Suppressor macrophage (primary cell): ENCODE measurements at places on chromosomes 12 and 14.

GRCh38 chr12:111406474-111407376 is 1.0 kb downstream of the SH2B3 start:
- peak; percentile 90 for DNase-seq

DNA sequence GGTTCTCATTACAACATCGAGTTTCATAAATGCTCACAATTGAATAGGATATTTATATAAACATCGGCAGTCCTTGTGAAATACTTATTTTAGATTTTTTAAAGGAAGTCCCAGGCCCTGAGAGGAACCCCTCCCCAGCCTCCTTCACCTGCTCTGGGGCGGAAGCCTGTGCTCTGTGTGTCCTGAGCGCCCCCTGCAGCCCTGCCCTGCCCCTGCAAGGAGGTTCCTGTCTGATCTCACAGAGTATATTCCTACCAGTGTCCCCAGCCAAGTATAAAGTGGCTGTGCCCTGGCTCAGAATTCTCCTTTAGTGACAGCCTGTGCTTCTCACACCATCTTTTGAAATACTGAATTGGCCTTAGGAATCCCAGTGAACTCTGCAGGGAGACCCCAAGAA is 659.5 kb downstream of the TMEM121 start:
- peak; percentile 53 for DNase-seq

DNA sequence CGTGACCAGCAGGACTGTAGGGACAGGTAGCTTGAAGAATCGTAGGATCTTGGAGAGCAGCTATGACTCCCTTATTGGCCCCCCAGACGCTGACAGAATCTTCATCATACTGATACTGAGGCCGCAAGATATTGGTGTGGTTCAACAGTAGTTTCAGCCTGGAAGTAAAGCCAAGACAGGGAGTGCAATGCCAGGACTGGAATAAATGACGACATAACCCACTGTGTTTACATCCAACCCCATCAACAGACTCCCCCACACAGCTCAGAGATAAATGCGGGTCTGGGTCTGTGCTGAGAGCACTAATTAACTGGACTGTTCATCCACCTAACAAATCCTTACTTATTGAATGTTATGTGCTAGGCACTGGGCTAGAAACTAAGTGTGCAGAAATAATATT is 16.6 kb downstream of the NOXRED1 start:
- peak; percentile 25 for DNase-seq

DNA sequence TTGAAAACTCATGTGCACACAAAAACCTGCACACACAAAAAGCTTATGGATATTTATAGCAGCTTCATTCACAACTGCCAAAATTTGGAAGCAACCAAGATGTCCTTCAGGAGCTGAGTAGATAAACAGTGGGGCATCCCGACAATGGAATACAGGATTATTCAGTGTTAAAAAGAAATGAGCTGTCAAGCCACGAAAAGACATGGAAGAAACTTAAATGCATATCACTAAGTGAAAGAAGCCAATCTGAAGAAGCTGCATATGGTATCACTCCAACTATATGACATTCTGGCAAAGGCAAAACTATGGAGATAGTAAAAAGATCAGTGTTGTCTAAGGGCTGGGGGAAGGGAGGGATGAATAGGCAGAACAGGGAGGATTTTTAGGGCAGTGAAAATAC is 5.2 kb upstream of the TPCN1 start:
- no peak for DNase-seq

- DNase-seq, result no peak
Measured at GRCh38 chr12:64706306-64706705, 52.9 kb downstream of the GNS start.

DNA sequence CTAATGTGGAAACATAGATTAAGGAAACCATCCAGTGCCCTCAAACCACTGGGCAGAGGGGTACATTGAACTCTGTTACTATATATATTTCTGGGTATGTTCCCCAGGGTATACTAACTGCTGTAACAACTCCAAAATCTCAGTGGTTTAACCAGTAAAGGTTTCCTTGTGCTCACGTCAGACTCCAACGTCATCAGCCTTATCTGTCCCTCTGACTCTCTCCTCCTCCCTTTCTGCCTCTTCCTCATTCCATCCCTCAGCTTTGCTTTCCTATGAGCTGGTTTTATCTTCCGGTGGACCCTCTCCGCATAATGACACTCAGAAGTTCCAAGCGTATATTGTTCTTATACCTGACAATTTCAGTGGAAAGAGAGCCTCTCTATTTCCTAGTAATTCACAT is 21.2 kb upstream of the SMCO2 start:
- no peak for DNase-seq

DNA sequence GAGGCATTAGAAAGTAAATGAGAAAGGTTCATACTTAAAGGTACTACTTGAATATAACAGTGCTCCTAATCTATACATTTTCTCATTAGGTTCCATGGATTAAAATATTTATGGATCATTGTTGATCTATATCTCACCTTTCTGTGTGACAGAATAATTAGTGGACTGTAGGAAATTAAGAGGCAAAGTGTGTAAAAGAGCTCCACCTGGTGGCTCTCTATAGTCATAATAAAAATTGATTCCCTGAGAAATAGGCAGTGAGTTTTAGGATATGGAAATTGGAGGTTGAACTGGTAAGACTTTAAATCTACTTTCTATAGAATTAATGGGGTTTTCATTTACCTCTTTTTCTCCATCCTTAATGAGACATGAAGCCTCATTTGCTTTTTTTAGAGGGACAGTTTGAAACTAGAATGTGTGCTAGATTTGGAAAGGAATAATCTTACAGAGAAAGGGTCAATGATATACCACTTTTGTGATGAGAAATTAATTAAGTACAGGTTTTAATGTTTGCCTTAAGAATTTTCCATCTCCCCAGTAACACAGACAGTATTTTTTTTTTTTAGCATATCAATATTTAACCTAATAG is 11.8 kb upstream of the DERA start:
- peak; percentile 19 for DNase-seq

DNA sequence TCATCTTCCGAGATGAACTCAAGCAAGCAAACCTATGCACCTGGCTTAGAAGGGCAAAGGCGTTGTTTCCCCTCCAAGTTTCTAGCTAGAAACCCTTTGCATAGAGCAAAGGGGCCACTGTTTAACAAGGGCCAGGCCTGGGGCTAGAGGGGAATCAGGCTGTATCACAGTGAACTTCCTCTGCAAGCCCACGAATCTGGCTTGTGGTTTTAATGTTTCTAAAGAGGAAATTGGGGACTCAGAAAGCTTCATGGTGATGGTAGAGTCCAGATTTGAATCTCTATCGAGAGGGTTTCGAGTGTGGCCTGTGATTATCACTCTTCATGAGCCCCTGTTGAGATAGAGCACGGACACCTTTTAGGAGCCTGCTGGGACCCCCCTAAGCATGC is 189.9 kb downstream of the VRK1 start:
- DNase-seq, result peak; percentile 39

- DNase-seq, result no peak
Measured at GRCh38 chr12:106757623-106758348, 16.7 kb upstream of the RIC8B start.

GRCh38 chr12:7130701-7131501 is 730 bp downstream of the CLSTN3 start:
- DNase-seq, result no peak

GRCh38 chr14:95935228-95935822 is 58.7 kb downstream of the TUNAR start:
- DNase-seq, result no peak

DNA sequence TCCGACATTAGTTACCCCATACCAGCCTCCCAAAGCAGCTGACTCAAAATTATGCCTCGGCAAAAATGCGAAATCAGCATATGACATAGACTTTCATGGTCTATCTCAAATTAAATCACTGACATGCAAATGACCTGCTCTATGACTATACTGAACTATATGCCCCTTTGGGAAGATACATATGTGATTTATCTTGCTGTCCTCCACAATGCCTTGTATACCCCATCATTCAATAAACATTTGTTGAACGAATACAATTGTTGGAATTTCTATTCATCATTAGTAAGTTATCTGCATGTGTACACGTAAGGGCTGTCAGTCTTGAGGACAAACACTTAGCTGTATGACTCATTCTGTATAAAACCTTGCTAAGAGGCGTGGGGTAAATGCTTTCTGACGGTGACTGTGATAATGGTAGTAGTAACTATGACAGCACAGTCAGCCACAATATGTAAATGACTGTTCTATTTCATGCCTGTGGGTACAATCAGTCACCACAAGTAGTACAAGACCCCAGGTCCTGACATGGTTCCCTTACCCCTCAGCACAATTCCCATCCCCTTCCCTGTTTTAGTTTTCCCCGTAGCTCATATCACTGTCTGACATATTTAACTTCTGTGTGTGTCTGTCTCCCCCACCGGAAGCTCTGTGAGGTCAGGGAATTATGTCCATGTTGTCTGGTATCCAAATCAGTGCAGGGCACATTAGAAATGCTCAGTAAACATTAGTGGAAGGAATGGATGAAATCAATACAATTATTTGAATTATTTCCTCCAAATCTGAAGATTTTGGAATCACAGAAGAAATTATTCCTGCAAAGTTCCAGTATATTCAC is 42.8 kb downstream of the STXBP6 start:
- DNase-seq, result no peak

DNA sequence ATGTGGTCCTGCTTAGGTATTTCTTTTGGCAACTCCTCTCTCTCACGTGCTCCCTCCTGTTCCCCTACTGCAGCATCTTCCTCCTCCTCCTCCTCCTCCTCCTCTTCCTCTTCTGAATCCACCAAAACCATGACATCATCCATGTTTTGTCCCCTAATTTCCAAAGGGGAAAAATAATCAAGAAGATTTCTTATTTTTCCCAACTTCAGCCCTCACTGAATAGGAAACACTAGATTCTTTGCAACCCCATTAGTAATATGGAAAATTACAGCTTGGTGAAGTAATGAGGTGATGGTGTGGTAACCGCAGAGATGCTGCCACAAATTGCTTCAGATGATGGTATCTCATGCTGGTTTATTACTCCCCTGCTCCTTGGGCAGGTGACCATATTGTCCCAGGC is 7.5 kb upstream of the WSB2 start:
- no peak for DNase-seq

GRCh38 chr12:48542300-48542928 is 17.0 kb downstream of the OR8S1 start:
- DNase-seq, result peak; percentile 56
